ENCODE measurements at places on chromosomes 12 and 14.
A peak's percentile ranks its signal among the peaks of the same experiment; 100 is the strongest.

DNA sequence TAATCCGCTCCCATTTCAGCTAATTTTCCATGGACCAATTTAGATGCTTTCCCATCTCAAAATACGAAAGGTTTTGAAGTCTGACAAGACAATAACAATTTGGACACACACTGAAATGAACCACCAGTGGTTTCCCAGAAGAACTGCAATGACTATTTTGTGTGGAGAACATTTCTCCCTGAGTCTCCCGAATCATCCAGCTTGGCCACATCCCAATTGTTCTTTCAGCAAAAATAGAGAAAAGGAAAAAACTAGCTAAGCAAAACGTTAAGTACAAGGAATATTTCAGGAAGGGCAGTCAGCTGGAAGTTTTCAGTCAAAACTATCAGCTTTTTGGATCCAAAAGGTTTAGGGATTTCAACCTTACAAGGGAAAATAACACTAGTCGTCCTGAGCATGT lies 390.6 kb downstream of the KCNH5 start:
- no peak for DNase-seq

GRCh38 chr14:92247341-92247740 lies 75.6 kb upstream of the SLC24A4 start:
- no peak for DNase-seq

DNA sequence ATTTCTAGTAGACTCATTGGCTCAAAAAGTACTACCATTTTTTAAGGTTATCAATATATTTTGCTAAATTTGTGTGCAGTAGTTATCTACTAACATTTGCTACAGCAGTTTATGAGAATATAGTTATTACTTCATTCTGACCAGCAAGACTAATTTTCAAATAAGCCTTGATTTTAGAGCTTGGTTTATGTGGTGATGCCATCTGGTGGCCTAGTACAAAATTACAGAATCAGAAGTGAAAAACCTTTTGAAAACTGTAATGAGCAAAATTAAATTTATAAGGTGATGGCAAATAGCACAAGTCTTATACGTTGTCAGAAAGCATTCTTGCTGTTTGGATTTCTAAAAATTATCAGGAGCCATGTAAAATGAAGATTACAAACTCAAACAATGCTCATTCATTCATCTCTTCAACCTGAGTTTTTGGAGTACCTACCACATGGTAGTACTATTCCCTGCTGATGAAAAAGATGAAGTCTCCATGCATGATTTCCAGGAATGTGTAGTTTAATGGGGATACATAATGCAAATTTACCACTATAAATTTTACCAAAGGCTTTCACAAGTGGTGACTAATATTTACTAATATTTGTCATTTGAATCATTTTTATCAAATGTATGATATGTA lies 51.0 kb downstream of the MAGOHB start:
- peak; percentile 31 for DNase-seq

DNA sequence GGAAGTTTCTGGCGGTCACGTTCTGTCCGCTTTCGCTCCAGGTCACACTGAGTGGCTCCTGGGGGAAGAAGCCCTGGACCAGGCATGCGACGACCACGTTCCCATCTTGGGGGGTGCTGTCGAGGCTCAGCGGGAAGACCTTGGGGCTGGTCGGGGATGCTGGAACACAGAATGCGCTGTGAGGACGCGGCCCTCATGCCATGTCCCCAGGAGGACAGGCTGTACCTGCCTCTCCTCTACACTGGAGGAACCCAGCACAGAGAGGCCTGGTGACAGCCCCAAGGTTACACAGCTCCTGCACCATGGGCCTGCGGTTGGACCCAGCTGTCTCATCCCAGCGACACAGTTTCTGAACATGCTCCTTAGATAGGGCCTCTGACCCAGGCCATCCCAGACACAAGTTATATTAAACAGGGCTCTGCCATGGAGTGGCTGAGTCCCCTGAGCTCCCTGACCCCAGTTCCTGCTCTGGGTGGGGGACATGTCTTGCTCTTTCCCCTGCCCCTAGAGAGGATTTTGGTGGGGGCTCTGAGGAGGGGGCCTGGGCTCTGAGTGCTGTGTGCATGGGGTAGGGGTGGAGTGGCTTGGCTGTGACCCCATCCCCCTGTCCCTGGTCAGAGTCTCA lies 62.0 kb downstream of the TMEM121 start:
- no peak for DNase-seq

GRCh38 chr12:88553941-88554658 lies 26.2 kb downstream of the KITLG start:
- no peak for DNase-seq

DNA sequence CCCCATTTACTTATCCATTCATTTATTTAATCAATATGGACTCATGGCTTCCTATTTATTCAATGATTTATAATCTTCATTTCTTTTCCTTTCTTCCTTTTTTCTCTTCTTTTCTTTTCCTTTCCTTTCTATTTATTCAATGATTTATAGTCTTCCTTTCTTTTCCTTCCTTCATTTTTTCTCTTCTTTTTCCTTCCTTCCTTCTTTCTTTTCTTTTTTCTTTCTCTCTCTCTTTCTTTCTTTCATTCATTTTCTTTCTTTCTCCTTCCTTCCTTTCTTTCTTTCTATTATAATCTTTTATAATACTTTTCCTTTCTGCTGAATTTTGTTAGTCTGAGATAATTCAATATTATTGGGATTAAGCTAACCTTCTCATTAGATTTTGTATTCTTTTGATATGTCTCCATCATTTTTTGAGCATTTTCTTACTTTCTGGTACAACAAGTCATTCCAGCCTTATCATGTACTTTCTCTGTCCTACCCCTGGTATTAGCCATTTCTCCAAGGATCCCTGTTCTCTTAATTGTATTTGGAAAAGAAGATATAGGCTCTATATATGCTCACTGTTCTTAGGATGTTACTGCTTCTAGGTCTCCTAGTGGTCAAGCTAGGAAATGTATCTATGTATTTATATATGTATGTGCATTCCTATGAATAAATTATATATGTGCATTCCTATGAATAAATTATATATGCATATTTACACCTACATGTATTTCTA lies 12.1 kb downstream of the LACRT start:
- DNase-seq, result no peak

DNA sequence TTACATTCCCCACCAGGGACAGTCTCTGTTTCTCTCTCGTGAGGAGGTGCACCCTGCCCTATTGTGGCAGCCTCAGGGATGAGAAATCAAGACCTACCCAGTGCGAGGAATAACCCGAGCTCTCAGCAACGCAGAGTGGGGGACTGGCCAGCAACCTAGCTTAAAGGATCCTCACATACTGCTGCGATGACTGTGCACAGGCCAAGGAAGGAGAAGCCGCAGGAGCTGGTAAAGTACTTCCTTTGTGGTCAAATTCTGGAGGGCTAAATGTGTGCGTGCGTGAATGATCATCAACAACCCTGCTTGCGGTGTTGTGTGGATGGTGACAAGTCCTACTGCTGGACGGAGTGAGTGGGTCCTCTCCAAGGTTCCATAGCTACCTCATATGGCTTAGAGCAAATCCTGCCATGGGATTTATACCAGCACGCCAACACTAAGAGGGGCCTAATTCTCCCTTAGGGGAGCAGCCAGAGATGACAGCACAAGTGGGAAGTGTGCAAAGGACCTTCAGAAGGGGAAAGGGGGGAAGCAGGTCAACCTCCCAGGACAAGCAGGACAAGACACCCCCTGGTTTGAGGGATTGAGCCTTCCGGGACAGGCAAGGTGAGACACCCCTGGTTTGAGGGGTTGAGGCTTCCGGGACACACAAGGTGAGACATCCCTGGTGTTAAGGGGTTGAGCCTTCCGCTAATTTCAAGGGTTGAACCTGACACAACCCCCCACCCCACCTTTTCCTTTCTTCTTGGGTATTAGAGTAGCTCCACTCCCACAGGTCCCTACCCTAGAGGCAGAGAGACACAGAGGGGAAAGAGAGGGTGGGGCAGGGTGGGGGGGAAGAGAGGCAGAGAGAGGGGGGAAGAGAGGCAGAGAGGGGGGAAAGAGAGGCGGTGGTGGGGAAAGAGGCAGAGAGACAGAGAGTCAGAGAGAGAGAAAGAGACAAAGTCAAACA lies 58.8 kb upstream of the AP4S1 start:
- DNase-seq, result no peak

DNA sequence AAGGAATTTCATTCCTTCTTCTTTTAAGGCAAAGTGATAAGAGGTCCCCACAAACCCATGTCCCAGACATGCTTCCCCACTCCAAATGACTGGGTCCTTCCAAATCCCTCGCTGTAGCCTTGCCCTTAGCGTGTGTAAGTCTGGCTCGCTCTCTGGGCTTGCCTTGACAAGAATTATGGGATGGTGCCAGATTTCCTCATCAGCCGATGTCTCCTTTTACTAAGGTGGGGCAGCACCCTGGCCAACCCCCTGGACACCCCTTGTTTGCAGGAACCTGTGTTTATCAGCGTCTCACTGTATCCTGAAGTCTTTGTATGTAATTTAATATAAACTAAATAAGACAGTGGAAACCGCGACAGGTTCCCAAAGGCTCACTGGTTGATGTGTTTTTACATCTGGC lies 493.3 kb downstream of the EGLN3 start:
- DNase-seq, result no peak

DNA sequence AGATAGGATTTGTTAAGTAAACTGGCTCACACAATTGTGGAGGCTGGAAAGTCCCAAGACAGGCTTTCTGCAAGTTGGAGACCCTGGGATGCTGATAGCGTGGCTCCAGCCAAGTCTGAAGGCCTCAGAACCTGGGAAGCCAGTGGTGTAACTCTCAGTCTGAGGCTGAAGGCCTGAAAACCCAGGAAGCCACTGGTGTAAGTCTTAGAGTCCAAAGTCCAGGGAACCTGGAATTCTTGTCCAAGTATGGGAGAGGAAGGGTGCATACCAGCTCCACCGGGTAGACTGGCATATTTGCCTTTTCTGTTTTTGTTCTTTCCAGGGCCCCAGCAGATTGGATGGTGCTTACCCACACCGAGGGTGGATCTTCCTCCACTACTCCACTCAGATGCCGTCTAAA lies 18.1 kb downstream of the GMFB start:
- DNase-seq, result no peak

DNA sequence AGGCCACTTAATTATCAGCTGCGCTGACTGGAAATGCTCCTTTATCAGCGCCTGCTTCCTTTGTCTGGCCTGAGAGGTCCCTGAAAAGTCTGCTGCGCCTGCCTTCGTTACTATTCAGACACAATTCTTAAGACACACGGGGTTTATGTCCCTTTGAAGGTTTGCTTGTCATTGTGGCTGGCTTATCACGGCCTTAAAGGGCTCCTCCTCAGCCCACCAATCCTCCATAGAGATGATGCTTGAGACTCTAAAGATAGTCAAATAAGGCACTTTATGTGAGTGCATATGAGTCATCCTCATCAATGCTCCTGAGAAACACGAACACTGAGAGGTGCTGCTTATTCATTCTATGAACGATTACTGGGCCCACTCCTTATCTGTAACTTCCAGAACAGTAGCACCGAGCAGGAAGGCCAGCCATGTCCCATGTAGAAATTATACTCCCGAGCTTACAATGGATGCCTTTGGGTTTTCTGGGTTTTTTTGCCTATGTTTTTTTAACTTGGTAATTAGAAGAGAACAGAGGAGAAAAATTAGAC lies 1268.2 kb upstream of the TMEM132C start:
- no peak for DNase-seq

GRCh38 chr14:79842270-79842669 lies 369.0 kb downstream of the DIO2 start:
- DNase-seq, result no peak

DNA sequence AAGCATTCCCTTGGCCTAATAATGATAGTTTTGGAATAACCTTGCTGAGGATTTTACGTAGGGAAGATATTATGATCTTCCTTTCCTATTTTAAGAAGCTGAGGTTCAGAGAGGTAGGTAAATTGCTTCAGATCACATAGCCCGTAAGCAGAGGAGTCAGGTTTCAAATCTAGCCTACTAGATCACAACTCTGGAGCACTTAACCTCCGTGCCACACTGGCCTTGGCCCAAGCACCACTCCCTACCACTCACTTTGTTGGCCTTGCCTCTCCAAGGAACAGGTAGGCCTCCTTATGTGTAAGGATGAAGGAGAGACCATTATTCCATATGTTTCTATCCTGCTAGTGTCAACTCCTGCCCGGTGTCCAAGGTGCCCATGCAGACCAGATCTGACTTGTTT lies 12.4 kb upstream of the ACOT1 start:
- no peak for DNase-seq

Data from CD4-positive, alpha-beta memory T cell (primary cell).